H1 (cell line): ENCODE measurements at places on chromosomes 5 and 9.

- DNase-seq, result no peak
Measured at GRCh38 chr5:10151656-10152055, 98.0 kb downstream of the ATPSCKMT start.

GRCh38 chr9:128892221-128892921 is 10.4 kb downstream of the LRRC8A start:
- no peak for DNase-seq

DNA sequence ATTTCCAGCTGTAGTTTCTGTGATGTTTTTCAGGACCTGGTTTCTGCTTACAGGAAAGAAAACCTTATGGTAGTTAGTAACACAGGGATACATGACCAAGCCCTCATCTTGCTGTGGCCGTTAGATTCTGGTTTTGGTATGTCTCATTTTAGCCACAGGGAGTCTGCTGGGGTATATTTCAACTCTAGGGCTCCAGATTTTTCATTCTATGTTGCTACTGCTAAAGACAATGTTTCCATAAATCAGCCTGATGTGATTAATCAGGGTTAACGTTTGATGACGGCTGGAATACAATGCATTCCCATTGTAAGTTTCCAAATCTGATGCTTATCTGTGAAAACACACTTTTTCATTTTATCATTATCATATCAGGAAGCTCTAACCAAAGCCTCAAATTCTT is 48.2 kb downstream of the P4HA2 start:
- DNase-seq, result no peak

- DNase-seq, result no peak
Measured at GRCh38 chr5:121693864-121694263, 157.8 kb upstream of the FTMT start.

GRCh38 chr5:139694556-139695177 is 46.5 kb downstream of the CXXC5 start:
- no peak for DNase-seq

DNA sequence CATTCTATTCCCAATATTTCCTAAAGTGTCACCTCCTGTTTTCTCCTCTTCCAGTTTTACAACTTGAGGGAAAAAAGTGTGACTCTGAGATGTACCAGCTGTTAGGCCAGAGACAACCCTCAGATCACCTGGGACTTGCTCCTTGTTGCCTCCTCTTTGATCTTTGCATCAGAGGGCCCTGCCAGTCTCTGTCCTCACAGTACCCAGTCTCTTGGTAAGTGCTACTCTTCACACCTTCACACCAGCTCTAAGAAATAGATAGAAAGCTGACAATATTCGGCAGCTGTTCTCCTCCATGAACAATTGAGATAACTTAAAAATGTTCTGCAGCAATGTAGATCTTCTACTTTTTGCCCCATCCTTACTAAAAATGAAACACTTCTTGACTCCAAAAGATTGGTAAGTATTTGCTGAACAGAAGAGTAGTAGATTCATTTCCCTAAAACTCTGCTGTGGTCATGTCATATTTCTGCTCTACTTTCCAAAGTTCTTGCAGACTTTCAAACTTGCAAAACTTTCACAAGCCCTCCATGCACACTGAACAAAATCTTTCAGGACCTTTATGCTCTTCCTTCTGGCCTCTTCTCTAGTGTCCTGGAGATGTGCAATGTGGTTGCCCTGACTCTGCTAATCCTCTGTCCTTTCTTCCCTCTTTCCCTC is 188.6 kb downstream of the SNX18 start:
- no peak for DNase-seq

- DNase-seq, result no peak
Measured at GRCh38 chr9:13122756-13123369, 156.6 kb downstream of the MPDZ start.

DNA sequence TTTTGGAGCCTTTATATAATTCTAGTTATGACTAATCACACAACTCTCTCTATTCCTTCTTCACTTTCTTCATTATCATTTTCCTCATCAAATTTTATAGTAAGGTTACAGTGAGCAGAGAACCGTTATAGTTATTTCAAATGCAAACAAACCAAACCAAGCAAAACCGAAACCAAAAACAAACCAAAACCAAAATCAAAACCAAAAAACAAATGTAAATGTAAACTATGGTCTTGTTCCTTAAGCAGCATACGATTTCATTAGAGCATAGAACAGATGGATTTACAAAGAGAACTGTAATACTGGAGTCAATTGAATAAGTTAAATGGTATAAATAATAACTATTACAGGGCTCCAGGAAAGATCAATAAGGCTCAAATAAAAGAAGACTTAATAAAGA is 447.1 kb downstream of the LRRC70 start:
- no peak for DNase-seq
